ENCODE measurements at places on chromosomes 4 and X.

GRCh38 chrX:41180194-41180908, 95.1 kb downstream of the USP9X start:
- peak; percentile 9 for DNase-seq

- no peak for DNase-seq
Observed at GRCh38 chrX:130393451-130394074, 8.1 kb upstream of the GPR119 start.

DNA sequence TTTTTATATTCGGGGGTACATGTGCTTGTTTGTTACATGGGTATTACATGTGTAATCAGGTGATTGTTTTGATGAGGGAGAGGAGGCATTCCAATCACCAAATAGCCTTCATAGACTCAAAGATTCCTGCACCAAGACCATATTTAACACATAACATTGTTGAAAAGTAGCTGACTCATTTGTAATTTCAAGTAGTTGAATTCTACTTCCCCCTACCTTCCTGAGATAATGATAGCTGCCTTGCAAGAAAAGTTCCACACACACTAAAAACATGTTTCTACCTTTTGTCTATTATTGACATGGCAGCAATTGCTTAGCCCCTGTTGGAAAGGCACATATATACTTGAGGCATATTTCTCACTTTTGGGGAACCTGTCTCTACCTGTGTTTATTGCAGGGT, 16.1 kb downstream of the PGAM4 start:
- DNase-seq, result no peak

GRCh38 chr4:112119353-112119783, 25.9 kb upstream of the FAM241A start:
- DNase-seq, result no peak

DNA sequence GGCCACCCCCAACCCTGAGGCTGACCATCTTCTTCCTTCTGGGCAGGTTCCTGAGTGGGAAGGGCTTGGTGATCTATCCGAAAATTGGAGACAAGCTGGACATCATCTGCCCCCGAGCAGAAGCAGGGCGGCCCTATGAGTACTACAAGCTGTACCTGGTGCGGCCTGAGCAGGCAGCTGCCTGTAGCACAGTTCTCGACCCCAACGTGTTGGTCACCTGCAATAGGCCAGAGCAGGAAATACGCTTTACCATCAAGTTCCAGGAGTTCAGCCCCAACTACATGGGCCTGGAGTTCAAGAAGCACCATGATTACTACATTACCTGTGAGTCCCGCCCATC, 9.7 kb downstream of the EFNB1 start:
- DNase-seq, result no peak

DNA sequence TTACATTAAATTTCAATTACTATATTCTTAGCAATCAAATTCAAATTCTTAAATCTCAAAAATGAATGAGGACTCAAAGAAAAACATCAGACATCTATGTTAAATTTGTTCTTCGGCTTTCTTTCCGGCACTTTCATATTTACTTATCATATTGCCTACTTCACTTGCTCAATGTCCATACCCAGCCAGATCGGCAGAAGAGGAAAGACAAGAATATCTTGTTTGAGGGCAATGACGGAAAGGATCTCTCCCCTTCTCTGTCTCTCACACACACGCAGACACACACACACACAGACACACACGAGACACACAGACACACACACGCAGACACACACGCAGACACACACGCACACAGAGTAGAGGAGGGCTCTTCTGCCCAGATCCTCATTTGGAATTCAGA, 13.2 kb upstream of the IRF2 start:
- no peak for DNase-seq

DNA sequence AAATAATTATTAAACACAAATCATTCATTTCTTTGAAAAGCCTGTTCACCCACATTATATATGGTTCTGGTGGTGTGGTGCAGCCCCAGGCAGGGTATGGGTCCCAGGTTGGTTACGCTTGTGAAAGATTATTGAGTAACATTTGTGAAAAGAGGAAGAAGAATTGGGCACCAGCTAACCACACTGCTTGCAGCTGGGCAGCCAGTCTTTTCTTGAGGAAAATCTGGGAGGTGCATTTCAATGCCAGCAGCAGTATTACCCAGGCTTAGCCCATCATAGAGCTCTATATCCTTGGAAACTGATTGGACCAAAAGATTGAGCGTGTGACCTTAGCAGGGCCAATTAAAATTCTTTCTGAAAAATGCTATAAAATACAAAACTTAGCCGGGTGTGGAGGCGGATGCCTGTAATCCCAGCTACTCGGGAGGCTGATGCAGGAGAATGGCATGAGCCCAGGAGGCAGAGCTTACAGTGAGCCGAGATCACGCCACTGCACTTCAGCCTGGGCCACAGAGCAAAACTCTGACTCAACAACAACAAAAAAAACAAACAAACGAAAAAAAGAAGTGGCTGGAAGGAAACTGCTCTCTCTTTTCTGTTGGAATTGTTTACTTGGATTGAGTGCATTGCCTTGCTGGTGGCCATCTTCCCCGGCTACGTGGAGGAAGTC, 9.7 kb upstream of the PLAC8 start:
- DNase-seq, result no peak

DNA sequence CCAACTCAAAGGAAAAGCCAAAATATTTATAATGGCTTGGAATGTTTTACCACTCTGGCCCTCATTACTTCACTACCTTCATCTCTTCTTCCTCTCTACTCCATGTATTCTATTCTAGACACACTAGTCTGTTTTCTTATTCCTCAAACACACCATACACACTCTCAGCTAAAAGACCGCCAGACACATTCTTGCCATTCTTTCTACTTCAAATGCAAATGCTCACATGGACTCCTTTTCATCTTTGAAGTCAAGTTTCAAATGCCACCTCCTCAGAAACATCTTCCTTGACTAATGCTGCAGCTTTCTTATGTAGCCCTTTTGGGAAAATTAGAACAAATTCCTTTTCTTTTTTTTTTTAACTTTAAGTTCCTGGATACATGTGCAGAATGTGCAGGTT, 412.9 kb upstream of the FMR1 start:
- DNase-seq, result no peak

DNA sequence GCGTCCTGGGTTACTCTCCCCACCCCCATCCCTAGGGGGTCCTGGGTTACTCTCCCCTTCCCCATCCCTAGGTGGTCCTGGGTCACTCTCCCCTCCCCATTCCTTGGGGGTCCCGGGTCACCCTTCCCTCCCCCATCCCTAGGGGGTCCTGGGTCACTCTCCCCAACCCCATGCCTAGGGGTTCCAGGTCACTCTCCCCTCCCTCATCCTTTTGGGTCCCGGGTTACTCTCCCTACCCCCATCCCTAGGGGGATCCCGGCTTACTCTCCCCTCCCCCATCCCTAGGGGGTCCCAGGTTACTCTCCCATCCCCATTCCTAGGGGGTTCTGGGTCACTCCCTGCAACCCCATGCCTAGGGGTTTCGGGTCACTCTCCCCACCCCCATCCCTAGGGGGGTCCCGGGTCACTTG, 1.5 kb downstream of the ASMTL start:
- no peak for DNase-seq

- DNase-seq, result no peak
Observed at GRCh38 chr4:112312610-112313239, 15.6 kb downstream of the ALPK1 start.

DNA sequence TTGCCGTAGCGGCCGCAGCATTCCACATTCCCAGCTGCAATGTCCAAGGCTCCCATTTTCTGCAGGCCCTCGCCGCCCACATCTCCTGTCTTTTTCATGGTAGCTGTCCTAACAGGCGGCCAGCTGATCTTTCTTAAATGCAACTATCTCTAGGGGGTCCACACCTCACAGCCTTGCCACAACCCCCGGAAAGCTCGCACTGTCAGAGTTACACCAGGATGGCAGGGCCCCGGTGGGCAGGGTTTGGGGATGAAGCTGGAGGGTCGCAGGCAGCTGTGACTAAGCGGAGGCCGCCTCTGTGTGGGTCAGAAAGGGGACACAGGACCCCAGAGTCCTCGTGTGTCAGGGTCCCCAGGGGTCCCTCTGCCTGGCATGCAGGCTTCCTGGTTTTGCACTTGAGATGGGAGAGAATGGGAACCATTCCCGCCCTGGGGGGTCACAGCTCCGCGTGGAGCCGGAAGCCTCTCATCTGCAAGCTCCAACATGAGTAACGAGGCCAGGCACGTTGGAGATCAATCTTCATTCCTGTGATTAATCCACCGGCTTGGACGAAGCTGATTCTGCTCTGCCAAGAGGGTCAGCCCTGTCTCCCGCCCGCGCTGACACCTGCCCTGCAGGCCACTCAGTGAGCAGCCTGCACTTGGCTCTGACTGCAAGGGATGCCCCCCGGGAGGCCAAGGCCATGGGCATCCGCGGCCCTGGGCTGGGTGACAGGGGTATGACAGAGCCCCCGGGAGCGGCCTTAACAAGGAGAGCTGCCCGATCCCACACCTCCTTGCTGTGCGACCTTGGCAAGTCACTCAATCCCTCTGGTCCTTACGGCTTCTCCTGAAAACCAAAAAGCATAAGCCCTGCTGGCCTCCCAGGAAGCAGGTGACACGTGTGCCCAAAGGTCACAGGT, 97.9 kb downstream of the ADRA2C start:
- DNase-seq, result no peak

- no peak for DNase-seq
Observed at GRCh38 chr4:7139167-7139982, 53.0 kb upstream of the SORCS2 start.

- DNase-seq, result no peak
Observed at GRCh38 chr4:27692158-27692557, 831.5 kb downstream of the STIM2 start.

DNA sequence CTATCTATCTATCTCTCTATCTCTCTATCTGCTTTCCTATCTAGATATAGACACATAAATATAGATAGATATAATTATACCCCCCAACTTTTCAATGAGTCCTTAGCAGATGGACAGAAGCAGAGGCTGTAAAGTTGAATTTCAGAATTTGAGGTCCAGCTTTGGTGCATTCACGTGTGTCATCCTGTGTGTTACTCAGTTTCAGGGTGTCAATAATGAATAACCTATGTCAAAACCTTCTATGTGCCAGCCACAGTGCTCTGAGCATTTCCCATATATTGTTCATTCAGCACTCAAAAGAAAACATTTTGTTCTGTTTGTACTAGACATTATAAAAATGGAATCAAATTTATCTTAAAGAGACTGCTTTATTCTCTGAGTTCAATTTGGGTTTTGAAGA, 310.0 kb downstream of the ARHGAP24 start:
- no peak for DNase-seq

DNA sequence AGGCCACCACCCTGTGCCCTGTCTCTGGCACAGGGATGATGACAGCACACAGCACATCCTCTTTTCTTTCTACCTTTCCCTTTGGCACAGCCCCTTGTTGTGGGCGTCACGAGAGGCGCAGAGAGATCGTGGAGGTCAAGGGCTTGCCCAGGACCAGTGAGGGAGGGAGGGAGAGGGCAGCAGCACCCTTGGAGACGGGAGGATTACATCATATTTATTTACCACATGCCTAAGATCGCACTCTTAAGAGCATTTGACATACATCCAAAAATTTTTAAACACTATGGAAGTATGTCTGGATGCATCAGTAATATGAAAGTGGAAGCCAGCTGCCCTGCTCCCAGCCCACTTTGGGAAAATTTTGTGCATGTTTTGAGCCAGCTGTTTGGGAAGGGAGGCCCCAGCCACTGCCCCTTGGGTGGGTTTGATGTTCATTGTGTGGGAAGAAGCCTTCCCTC, 12.7 kb downstream of the WFS1 start:
- no peak for DNase-seq

DNA sequence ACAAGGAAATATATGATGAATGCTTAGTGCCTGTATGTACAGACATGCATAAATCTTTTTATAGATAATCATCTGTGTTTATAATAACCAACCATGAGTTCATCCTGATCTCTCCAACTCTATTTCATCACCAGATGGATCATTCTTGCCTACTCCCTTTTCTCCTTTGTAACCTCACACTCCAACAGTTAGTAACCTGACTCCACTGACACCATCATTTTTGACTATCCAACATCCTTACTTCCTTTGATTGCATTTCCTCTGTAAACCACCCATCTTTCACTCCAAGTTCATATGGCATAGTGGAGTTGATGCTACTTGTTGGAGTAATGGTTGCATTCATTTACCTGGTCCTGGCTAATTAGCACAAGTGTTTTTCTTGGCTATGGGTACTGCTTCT, 170.6 kb downstream of the ZNF330 start:
- no peak for DNase-seq

GRCh38 chrX:12741416-12741815, 49.8 kb upstream of the PRPS2 start:
- DNase-seq, result no peak

DNA sequence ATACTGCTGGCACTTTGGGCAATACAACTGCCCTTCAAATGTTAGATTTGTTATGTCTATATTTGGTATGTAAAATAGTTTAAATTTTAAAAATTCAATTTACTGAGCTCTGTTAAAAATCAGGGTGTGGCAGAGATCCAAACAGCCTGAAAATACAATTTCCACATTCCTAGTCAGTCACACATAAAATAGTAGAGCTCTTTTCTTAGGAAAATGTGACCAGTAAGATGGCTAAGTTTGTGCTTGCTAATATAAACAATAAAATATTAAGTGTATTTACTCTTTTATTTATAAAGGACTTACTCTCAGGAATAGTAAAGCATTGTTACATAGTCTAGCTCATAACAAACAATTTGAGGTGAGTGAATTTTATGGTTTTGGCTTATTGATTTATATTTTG, 200.2 kb downstream of the DKK2 start:
- DNase-seq, result no peak

- DNase-seq, result no peak
Observed at GRCh38 chr4:115537387-115537786, 424.0 kb upstream of the NDST4 start.

DNA sequence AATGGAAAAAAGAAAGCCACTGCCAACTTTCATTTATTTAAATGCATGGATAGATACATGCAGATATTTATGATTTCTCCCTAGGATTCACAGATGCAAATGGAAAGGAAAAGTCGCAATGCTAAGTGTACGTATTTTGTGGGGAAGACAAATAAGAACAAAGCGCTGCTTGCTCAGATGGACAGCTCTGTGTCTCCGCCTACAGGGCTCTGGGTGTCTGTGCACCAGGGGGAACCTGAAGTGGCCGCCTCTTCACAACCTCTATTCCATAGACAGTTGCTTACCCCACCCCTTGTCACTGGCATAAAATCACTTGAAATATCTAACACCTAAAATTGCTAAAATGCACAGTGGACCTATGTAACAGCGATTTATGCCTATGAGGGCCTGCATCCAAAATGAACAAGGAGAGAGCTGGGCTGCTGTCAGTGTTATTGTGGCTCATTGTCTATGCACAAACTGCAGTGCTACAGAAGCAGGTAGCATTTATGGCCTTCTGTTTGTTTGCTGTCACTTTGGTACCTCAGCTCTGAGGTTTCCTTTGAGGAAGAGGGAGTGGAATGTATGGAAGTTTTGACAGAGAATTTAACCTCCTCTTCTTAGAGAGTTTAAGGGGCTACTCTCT, 58.6 kb upstream of the PAGE1 start:
- DNase-seq, result peak; percentile 1

Data from activated CD8-positive, alpha-beta memory T cell treated with anti-CD3 and anti-CD28 coated beads for 4 hours (primary cell).